Pulmonary artery endothelial cell (primary cell): ENCODE measurements at places on chromosomes 16 and 17. TPM values are rescaled to one million over a fixed set of nuclear protein-coding genes. Genes with fewer than 3 reads are reported as not detected.
A peak's percentile ranks its signal among the peaks of the same experiment; 100 is the strongest.

DNA sequence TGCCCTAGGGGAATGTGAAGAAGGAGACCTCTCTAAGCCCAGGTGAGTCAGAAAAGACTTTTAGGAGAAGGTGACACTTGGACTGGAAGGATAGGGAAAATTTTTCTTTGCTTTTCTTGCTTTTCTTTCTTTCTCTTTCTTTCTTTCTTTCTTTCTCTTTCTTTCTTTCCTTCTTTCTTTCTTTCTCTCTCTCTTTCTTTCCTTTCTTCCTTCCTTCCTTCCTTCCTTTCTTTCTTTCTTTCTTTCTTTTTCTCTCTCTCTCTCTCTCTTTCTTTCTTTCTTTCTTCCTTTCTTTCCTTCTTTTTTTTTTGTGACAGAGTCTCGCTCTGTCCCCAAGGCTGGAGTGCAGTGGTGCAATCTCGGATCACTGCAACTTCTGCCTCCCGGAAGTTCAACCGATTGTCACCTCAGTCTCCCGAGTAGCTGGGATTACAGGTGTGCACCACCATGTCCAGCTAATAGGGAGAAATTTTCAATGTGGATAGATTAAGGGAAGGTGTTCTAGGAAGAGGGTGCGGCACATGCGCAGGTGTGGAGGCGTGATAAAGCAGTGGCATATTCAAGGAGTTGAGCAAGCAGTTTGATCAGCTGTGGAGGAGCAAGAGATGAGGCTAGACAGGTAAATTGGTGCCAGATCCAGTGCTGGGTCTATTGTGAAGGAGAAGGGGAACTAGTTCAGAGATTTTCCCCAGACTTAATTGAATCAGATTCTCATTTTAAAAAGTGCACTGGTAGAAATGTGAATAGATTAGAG is 40.4 kb downstream of the MMD start:
- DNase-seq = no peak

DNA sequence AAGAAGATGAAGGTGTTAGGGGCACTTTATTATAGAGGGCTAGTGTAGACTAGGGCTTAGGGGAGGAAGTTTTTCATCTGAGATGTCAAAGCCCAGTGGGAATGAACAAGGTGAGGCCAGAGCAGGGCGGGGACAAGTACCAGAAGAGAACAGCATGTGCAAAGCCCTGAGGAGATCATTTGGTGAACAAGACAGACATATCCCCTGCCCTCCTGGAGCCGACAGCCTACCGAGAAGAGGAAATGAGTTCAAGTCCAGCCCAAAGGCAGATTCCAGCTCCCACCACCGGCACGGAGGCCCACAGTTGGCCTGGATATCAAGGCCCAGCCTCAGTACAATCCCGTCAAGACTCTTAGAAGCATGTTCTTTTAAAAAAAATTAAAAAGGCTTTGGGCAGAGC is 61.1 kb downstream of the C16orf78 start:
- no peak for DNase-seq

Gene ABAT
- total RNA-seq = 1.3 and 2.6 TPM in 2 replicates

DNA sequence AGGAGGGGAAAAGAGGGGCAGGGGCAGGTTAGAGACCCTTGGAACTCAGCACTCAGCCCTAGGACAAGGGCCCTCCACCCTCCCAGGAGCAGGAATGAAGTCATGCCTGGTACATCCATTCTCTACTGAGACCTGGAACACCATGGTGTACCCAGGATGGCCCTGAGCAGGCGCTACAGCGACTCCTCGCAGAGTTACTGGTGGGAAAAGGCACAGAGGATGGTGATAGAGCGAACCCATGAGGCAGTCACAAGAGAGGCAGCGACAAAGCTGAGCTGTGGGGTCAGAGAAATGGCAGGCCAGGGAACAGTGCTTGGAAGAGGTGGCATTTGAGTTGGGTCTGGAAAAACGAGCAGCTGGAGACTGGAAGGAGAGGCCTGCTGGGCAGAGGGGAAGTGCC is 37.5 kb downstream of the SRCIN1 start:
- DNase-seq = no peak

DNA sequence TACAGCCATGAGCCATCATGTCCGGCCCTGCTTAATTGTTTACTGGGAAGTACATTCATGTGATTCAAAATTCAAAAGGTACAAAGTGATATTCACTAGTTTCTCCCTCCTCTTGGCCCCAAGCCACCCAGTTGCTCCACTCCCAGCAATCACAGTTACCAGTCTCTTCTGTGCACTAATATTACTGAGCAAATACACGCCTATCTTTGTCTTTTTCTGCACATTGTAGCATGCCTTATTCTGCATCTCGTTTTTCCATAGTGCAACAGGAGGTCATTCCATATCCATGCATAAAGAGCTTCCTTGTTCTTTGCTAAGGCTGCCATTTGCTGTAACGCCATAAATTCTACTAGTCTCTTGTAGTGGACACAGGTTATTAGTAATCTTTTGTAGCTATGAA is 2.2 kb upstream of the ALOX15 start:
- no peak for DNase-seq

GRCh38 chr17:77834170-77835115 is 124.1 kb upstream of the TNRC6C start:
- peak; percentile 40 for DNase-seq

DNA sequence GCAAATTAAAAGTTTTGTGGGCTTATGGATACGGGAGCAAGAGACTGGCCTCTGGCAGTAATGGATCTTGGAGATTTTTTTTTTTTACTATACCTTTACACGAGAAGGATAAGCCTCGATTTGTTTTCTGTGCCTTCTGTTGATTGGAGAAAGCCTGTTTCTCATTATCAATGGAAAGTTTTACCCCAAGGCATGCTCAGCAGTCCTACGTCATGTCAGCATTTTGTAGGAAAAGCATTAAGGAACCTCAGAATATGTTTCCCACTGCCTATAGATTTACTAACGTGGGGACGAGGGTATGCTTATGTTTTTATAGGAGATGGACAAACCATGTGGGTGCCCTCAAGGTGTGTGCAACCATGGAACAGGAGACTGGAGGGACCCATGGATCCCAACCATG is 26.8 kb downstream of the CD300LG start:
- no peak for DNase-seq

GRCh38 chr17:40915199-40915661 is 22.2 kb downstream of the KRT23 start:
- DNase-seq = no peak

GRCh38 chr16:3150346-3151218 is 15.8 kb downstream of the ZNF213 start:
- DNase-seq = peak; percentile 73

DNA sequence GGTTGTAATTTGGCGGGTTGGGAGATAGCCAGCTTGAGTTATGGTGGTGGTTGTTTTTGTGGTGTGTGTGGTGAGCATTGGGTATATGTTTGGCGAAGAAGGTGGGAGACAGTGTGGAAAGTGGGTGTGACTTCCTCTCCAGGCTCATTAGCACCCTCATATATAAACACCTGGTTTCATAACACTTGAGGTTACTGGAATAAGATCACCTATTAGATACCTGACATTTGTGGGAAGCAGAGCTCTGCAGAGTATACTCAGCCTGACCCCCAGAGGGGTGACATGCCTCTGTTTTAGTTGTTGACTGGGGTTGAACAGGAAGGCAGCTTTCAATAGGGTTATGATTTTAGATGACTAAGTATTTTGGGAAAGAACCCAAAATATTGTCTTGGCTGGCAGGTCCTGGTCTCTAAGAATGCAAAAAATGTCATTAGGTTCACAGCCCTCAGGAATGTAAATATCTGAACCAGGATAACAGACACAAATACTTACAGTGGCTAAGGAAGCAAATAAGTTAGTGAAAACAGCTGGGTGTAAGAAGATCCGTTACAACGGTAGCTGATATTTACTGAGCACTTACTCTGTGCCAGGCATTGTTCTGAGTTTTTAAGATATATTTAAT is 18.3 kb upstream of the EFCAB13 start:
- peak; percentile 94 for DNase-seq
